ENCODE measurements at places on chromosomes 5 and 9. TPM values are rescaled to one million over a fixed set of nuclear protein-coding genes. Genes with fewer than 3 reads are reported as not detected.

PCDHB4 gene
- total RNA-seq: 1.9 TPM

OTULINL gene
- 0.58 TPM for total RNA-seq

PJA2 gene
- 58.4 TPM for total RNA-seq

TIMD4 gene
- not detected for total RNA-seq

MXD3 gene
- total RNA-seq: 43.1 TPM

PCDHB7 gene
- total RNA-seq: 2.0 TPM

IFNK gene
- total RNA-seq: not detected

AFAP1L1 gene
- 5.9 TPM for total RNA-seq

APBA1 gene
- 3.1 TPM for total RNA-seq

FAM13B gene
- 11.5 TPM for total RNA-seq

HRCT1 gene
- 2.1 TPM for total RNA-seq

LRRC19 gene
- not detected for total RNA-seq

TRIO gene
- 168 TPM for total RNA-seq

IFNA13 gene
- total RNA-seq: not detected

DMRTA1 gene
- 2.4 TPM for total RNA-seq

CDC20B gene
- not detected for total RNA-seq

EQTN gene
- not detected for total RNA-seq

TMEFF1 gene
- total RNA-seq: 2.4 TPM

STK32A gene
- not detected for total RNA-seq

POLE3 gene
- 90.6 TPM for total RNA-seq

ZNF484 gene
- 10.1 TPM for total RNA-seq

PCDHGB7 gene
- total RNA-seq: 0.52 TPM

C7 gene
- not detected for total RNA-seq

OR13C2 gene
- total RNA-seq: not detected

IL9 gene
- total RNA-seq: not detected

Data from LHCN-M2 (cell line).